ENCODE measurements at places on chromosomes 7 and 10.

GRCh38 chr10:128268015-128268722 is 141.9 kb upstream of the MKI67 start:
- DNase-seq = no peak

GRCh38 chr10:1472178-1472958 is 265.0 kb downstream of the ADARB2 start:
- no peak for DNase-seq

DNA sequence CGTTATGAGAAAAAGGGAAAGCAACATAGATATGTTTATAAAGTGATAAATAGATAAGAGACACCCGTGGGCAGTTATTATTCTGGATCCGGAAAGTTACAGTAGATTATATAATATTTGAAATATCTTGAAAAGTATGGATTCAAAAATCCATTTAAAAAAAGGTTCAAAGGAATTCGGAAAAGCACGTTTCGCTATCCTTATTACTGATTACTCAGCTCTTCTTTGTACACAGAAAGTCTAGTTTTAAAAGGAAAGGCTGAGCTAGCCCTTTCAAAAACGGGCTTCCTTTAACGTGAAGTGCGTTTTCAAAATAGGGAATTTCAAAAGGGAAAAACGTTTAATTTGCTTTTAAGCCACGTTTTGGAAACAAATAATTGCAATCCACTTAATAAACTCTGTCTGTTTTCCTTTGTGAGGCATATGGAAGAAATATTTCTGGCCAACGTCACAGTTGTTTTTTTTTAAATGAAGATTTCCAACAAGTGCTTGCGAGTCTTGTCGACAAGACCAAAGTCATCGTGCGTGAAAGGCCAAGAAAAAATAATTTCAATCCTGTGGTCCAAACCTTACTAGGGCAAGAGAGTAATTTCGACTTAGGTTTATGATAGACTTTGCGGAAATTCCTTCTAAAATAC is 2.2 kb upstream of the SKIDA1 start:
- no peak for DNase-seq

DNA sequence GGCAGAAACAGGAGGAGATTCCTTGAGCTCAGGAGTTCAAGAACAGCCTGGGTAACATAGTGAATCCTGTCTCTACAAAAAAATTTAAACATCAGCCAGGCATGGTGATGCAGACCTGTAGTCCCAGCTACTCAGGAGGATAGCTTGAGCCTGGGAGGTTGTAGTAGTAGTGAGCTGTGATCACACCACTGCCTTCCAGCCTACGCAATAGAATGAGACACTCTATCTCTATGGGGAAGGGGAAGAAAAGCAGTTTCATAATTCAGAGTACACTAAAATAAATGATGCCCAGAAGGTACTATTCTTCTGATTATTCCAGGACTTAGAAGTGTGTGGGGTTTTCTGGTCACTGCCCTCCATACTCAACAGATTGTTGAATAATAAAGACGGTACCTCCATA is 177.3 kb downstream of the KMT2E start:
- no peak for DNase-seq

- DNase-seq = no peak
Measured at GRCh38 chr10:107933076-107933475, 768.6 kb upstream of the SORCS1 start.

- no peak for DNase-seq
Measured at GRCh38 chr10:100318207-100318606, 11.8 kb downstream of the PKD2L1 start.

DNA sequence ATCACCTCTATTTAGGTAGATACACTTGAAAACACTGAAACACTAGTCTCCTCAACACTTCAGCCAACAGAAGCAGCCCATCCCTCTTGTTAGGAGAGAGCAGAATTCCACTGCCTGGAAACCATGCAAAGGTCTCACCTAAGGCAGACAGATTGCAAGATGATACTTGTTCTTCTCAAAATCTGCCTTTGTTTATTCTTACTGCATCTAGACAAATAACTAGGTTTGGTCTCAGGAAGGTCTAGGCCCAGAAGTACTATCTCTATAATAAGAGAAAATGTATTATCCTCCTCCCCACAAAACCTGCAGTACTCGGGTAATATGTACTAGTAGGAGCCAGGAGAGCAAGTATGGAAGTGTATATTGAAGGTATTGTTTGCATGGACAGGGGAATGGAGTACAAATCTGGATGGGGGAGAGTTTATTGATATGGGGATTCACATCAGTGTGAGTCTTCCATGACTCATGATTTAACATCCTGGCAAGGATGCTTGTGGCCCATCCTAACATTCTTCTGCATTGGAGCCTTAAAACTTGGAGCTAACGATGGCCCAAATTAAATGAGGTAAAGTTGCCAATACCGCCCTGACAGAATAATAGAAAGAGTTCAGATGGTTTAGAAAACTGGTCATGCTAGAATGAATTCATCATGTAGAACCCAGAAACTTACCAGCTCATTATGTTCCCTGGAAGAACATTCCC is 109.2 kb downstream of the EPC1 start:
- no peak for DNase-seq

DNA sequence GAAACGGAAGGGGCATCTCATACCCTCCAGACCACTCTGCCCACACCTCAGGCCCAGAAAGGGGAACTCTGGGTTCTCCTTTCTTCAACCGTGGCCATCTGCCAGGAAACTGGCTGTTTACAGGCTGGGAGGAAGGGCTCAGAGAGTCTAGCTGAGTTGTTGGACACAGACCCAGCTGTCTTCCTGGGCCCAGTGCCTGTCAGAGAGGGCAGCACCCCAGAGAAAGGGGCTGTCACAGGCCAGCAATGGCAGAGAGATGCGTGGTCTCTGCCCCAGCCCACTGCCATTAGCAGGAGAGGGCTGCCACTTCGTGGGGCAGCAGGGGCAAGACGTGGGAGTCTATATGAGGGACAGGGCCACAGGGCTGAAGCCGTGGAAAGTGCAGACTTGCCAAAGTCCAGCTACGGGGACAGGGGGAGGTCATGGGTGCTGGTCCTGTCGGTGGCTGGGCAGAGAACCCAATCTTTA is 11.0 kb downstream of the GRID1 start:
- DNase-seq = no peak

DNA sequence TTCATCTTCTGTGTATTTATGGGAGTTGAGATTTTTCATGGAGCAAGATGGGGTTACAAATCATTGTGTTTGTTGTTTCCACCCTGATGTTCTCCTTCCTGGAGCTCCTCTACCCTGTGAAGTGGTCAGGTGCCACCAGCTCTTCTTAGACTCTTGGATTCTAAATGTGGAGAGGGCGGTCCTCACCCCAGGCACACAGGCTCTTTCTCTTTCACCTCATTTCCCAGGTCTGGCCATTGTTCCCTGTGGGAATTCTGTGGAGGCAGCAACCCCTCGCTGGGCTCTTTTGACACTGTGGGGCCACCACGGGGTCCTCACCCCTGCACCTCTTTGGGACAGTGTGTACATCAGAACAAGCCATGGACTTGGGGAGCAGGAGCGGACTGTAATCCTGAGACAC is 95.9 kb downstream of the TRRAP start:
- DNase-seq = no peak

DNA sequence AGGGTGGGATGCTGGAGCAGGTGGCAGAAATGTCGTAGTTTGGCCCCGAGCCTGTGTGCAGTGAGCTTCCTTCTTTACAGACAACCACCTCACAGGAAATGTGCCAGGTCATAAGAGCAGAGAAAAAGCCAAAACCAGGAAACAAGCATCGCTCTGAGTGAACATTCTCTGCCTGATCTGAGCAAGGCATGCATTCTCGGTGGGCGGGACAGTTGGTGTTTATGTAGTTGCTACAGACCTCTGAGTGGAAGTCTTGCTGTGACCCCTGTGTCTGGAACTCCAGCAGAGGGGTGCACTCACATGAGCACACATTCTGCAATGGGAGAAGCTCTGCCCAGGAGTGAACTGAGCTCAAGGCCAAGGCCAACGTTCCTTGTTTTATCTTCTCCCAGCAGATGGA is 230.1 kb downstream of the TCERG1L start:
- no peak for DNase-seq

DNA sequence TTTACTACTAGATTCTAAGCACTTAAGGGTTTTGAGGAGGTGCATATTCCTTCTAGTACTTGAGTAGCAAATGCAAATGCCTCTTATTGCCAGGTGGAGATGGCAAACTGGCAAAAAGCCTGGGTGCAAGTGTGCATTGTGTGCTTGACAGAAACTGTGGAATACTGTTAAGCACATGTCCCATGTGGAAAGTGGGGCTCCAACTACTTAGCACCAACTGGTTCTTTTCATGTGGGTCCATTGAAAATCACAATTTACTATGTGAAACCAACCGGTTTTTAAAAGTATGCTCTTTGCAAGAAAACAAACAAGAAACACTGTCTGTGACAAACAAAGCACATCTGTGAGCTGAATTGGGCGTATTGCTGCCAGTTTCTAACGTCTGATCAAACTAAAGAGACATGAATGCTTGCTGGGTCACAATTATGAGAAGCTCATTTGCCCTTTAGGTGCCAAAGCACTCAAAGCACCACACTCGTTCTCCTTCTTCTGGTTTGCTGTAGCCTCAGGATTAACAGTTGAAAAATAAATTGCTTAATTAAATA is 197.4 kb downstream of the SEMA3E start:
- DNase-seq = no peak

- DNase-seq = no peak
Measured at GRCh38 chr7:99386584-99387238, 12.2 kb downstream of the ARPC1B start.

DNA sequence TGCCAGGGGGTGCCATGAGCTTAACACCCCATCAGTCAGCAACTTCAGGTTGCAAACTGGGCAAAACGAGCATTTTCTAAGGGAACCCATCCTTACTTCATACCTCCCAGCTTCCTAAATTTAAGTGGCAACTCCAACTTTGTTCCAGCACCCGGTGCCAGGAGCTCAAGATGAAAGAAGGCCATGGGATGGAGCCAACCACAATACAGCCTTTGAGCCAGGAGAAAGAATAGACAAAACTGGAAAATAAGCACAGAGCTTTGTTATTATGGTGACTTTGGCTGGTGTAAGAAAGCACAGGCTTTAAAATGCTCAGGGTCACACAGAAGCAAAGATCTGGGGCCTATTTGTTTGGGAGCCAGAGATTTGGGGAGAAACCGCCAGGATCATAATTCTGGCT is 388.7 kb upstream of the MGMT start:
- no peak for DNase-seq

- DNase-seq = no peak
Measured at GRCh38 chr7:33873981-33874750, 31.2 kb upstream of the BMPER start.

GRCh38 chr7:142556740-142557139 is 192.5 kb upstream of the PRSS1 start:
- no peak for DNase-seq

DNA sequence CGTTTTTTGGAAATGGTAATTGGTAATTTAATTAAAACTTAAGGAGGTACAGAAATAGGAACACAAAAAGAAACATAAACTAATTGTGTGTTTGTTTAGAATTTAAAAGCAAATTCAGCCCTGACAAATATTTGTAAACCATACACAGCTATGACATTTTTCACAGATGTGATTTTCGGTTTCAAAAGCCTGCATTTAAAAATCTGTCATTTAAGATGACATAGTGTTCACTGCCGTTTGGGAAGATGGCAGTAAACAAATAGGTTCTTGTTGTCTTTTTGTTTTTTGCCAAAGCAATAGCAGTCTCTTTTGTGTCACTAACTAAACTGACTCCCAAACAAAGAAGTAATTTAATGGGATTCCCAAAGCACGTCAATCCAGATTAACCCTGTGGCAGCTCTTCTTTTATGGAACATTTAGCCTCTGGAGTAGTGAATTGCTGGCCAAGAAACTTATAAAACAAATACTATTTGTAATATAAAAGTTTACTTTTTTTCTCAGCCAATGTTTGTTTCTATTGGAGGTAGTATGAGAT is 697.6 kb downstream of the PHTF2 start:
- no peak for DNase-seq

GRCh38 chr7:111232249-111233084 is 141.5 kb downstream of the LRRN3 start:
- no peak for DNase-seq

- no peak for DNase-seq
Measured at GRCh38 chr10:33381451-33382215, 47.2 kb upstream of the NRP1 start.

- no peak for DNase-seq
Measured at GRCh38 chr10:637771-638195, 51.7 kb downstream of the DIP2C start.

DNA sequence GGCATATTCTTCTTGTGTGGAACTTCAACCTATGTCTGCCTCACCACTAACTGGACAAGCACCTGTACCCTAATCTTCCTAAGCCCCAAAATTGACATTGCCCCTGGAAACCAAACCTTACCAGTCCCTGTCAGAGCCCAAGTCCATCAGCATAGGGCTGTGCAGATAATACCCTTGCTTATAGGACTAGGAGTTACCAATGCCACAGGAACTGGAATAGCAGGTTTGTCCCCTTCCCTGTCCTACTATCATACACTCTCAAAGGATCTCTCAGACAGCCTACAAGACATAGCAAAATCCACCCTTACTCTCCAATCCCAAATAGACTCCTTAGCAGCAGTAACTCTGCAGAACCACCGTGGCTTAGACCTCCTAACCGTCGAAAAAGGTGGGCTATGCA is 19.8 kb downstream of the ZNF107 start:
- no peak for DNase-seq

GRCh38 chr10:48274636-48275035 is at the start of gene FRMPD2:
Gene FRMPD2 (minus strand): TSS chr10:48274696. CDS start chr10:48274567, 129 bp downstream.
- DNase-seq = no peak

GRCh38 chr7:123748171-123748733 is 551 bp downstream of the WASL start:
- DNase-seq = no peak

DNA sequence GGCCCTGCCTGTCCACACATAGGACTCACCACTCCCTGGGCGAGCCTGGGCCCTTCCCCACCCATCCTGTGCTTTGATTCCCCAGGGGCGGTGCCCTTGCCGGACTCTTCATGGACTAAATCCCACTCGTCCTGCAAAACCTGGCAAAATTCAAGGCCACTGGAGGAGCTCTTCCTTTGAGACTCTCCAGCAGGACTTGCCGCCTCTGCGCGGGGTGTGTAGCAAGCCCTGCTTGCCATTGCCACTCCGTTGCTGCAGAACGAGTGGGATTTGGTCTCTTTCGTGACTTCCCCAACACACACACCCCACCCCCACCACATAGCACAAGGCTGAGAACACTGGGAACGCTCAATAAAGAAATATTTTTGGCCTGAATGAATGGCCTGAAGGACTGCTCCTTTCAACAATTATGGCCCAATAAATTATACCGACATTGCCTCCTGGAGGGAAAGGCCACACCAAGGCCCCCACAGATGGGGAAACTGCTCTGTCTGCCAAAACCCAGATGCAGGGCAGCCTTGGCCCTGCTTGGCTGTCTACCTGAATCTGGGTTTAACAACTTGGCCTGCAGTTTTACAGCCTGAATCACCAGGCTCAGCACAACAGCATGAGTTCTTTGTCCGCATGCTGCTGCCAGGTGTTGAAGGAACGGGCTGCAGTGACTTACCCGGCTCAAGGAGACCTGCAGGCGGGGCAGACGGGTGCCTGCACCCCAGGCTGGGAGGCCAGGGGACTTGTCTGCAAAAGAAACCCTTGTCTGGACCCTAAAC is 72.8 kb upstream of the KAT6B start:
- DNase-seq = no peak

GRCh38 chr10:60141896-60142559 is 235.7 kb upstream of the CCDC6 start:
- DNase-seq = no peak
